ENCODE measurements at places on chromosomes 7 and 10.

GRCh38 chr10:86234541-86235270 is 131.9 kb downstream of the GRID1 start:
- H3K36me3 ChIP-seq, result no peaks in the 10 kb centered on the region
- no peak overlapping the region for H3K4me3 ChIP-seq
- H3K4me1 ChIP-seq, result no peaks in the 10 kb centered on the region
- H3K27me3 ChIP-seq, result peaks cover 7% of the 10 kb centered on the region

GRCh38 chr7:6558837-6559236 is 7.6 kb upstream of the GRID2IP start:
- no peak overlapping the region for H3K27ac ChIP-seq
- H3K27me3 ChIP-seq, result no peaks in the 10 kb centered on the region
- H3K4me1 ChIP-seq, result no peaks in the 10 kb centered on the region
- H3K36me3 ChIP-seq, result no peaks in the 10 kb centered on the region
- no peak overlapping the region for H3K4me3 ChIP-seq

- no peak overlapping the region for H3K27ac ChIP-seq
- H3K4me3 ChIP-seq, result no peak overlapping the region
- H3K27me3 ChIP-seq, result peaks cover 100% of the 10 kb centered on the region
- DNase-seq, result no peak
- no peaks in the 10 kb centered on the region for H3K36me3 ChIP-seq
Observed at GRCh38 chr7:155555116-155555695, 8.8 kb upstream of the CNPY1 start.

GRCh38 chr7:157507987-157508386 is 171.2 kb downstream of the DNAJB6 start:
- H3K27me3 ChIP-seq, result peaks cover 85% of the 10 kb centered on the region
- H3K4me3 ChIP-seq, result no peak overlapping the region
- H3K36me3 ChIP-seq, result no peaks in the 10 kb centered on the region

DNA sequence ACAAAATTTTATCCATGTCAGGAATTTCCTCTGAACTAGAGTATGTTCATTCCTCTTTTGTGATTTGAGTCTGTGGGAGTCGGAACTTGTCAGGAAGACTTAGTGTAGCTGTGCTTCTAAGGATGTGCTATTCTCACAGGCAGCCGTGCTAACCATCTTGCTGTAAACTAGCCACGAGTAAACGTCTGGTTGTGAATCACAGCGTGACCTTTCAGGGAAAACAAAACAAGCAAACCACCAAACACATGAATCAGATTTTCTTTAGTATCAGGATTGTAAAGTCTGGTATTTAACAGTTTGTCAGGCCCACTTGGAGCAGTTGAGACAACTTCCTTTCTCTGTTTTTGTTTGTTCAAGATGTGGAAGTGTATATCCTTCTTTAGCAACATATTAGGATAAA is 32.0 kb downstream of the AUTS2 start:
- H3K27ac ChIP-seq, result no peak overlapping the region
- H3K4me1 ChIP-seq, result no peaks in the 10 kb centered on the region
- DNase-seq, result no peak
- H3K36me3 ChIP-seq, result no peaks in the 10 kb centered on the region
- H3K27me3 ChIP-seq, result no peaks in the 10 kb centered on the region
- no peak overlapping the region for H3K4me3 ChIP-seq

DNA sequence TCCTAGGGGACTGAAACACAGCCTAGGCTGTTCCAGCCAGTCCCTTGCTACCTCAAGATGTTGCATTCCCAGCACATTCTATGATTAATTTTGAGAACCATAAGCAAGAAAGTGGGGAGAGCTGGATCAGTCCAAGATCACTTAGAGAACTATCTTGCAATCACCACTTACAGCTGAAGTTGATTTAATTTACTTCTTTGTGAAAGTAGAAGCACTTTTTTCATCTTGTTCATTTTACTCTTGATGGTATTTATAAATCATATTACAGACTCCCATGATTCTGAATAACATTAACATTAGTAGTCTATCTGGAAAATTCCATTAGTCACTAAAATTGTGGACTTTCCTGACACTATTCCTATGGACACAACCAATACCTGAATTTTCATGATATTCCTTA is 118.5 kb downstream of the ETV1 start:
- DNase-seq, result no peak
- H3K4me3 ChIP-seq, result no peak overlapping the region
- no peak overlapping the region for H3K27ac ChIP-seq

DNA sequence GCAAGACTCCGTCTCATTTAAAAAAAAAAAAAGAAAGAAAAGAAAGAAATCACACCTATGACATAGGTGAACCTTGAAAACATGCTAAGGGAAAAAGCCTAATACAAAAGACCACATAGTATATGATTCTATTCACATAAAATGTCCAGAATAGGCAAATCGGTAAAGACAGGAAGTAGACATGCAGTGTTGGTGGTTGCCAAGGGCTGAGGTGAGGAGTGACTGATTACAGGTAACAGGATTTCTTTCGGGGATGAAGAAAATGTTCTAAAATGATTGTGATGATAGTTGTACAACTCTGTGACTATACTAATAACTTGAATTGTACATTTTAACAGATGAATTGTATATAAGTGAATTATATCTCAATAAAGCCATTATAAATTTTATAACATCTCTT is 3.3 kb downstream of the XPNPEP1 start:
- no peaks in the 10 kb centered on the region for H3K27me3 ChIP-seq
- DNase-seq, result no peak
- H3K36me3 ChIP-seq, result no peaks in the 10 kb centered on the region
- H3K27ac ChIP-seq, result no peak overlapping the region
- no peak overlapping the region for H3K4me3 ChIP-seq

DNA sequence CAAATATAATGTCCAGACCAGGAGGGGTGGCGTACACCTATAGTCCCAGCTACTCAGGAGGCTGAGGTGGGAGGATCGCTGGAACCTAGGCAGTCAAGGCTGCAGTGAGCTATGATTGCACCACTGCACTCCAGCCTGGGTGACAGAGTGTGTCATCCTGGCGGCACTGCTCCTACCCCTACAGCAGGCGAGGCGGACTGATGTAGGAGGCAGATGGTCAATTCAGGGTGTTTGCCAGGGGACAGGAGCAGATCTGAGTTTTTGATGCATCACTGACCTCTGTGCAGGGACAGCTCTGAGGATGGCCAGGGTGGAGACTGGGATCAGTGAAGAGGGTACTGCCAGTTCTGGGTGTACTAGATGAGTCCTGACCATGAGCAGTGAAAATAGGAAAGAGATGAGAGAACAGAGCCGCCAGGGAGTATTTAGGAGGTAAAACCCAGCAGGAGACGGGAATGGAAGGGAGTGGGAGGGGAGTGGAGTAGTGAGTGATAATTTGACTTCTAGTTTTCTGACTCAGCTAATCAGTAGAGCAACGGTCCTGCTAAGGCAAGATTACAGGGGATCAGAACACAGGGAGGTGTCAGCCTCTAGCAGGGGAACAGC is 75.3 kb downstream of the HIP1 start:
- no peak for DNase-seq
- H3K27me3 ChIP-seq, result no peaks in the 10 kb centered on the region
- H3K27ac ChIP-seq, result no peak overlapping the region

GRCh38 chr7:90933041-90933440 is 331.2 kb upstream of the FZD1 start:
- H3K4me3 ChIP-seq, result no peak overlapping the region
- no peak overlapping the region for H3K27ac ChIP-seq
- H3K36me3 ChIP-seq, result no peaks in the 10 kb centered on the region
- no peaks in the 10 kb centered on the region for H3K4me1 ChIP-seq
